ENCODE measurements at places on chromosomes 16 and 17. TPM values are rescaled to one million over a fixed set of nuclear protein-coding genes. Genes with fewer than 3 reads are reported as not detected.

The ZC3H18 gene
- total RNA-seq: 50.4 TPM

GRCh38 chr17:4548061-4548461 is 7.1 kb downstream of the MYBBP1A start:
- no peak for DNase-seq

The SMPD3 gene
- total RNA-seq: 1.5 TPM

The MRM3 gene
- 26.9 TPM for total RNA-seq

DNA sequence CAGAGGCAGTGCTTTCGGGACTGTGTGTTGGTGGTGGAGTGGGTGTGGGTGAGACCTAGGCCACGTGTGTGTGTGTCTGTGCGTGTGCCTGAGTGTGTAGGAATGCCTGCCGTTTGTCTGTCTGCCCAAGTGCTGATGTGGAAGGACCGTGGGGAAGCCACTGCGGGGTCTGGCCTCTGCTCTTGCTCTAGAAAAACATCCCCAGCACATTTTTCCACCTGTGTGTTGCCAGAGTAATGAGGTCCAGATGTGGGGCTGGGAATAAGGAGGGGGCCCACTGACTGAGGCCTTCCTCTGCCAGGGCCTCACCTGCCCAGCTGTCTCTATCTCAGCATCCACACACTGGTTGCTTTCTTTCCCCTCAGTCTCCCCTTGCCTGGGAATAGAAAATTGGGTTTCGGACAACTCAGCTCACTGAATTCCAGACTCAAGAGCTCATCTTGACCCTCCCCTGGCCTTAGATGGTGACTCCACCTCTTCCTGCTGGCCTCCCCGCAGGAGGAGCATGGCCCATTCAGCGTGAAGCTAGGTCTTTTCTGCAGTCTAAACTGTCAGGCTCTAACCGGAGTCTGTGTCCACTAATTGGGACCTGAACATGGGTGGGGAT is 7.6 kb downstream of the SGCA start:
- DNase-seq: no peak

The NACA2 gene
- total RNA-seq: not detected

- no peak for DNase-seq
These were observed 9.8 kb downstream of the CLN3 start for GRCh38 chr16:28482026-28482425.

- DNase-seq: no peak
These were observed 124.7 kb upstream of the GNAO1 start for GRCh38 chr16:56066617-56067016.

GRCh38 chr17:67995570-67996263 is 552 bp downstream of the C17orf58 start:
- DNase-seq: no peak

The ESRP2 gene
- 0.29 TPM for total RNA-seq

The MYH1 gene
- not detected for total RNA-seq

DNA sequence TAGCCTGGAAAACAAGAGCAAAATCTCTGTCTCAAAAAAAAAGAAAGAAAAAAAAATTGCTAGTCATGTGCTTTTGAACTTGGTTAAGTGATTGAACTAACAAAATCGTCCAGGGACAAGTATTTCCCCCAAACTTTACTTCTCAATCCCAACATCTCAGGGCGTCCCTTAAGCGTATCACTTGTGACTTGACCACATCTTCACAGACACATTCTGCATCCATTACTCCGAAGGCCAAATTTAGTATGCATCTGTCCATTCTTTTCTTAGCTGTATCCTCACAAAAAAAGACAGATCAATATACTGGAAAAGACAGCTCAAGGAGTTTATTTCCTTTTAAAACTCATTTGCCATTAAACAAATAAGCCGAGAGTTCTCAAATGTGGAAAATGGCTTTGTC is 5.9 kb upstream of the JPT1 start:
- DNase-seq: no peak

All from GM12878 (cell line).